ENCODE measurements at places on chromosomes 16 and 17.
A peak's percentile ranks its signal among the peaks of the same experiment; 100 is the strongest.

- DNase-seq, result no peak
These were observed 5.0 kb downstream of the TSPAN10 start for GRCh38 chr17:81641825-81642489.

DNA sequence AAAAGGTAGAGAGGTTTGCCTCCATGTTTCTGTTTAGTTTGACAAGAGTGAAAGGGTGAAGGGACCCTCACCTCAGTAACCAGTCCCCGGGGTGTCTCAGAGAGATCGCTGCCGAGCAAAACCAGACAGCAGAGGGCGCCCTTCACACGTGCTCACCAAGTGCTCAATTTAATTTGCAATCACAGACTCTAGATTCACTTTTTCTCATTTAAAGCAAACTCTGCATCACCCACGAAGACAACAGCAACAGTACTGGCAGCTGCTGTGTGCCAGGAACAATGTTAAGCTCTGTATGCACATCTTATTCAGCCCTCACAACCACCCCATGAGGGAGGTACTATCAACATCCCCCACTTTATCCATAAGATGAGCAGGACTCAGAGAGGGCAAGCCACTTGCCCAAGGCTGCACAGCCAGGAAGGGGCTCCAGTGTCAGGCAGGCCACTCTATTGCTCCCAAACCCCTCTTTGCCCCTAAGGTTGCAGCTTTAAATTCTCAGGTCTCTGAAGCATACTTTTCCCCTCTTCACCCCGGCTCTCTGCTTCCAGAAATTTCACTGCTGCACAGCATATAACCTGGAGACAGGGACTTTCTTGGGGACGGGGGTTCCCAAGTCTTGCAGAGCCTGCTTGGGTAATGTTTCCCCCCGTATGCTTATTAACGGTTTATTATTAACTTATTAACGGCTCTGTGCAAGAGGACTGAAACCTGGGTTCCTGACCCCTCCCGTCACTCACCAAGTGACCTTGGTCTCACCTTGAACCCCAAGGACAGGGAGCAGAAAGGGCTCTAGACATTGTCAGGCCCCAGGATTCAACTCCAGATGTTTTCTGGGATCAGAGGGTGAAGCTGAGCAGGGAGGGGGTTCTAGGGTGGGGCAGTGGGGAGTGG is 70.9 kb downstream of the CNGB1 start:
- peak; percentile 72 for DNase-seq

GRCh38 chr17:7497228-7497627 is 13.1 kb downstream of the POLR2A start:
- DNase-seq, result no peak

DNA sequence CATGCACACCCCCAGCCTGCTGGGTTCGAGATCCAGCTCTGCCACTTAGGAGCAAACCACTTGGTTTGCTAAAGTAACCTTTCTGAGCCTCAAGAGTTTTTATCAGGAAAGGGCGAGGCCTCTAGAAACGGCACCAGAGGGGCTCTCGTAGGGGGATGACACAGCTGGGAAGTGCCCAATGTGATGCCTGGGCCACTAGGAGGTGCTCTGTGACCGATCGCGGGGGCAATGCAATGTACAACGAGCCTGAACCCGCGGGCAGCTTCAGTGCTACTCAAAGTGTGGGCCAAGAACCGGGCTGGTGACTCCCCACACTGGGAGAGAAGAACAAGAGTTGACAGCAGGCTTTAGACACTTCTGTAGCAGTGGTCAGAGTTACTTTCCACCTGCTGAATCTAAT is 9.4 kb downstream of the C16orf89 start:
- DNase-seq, result no peak

DNA sequence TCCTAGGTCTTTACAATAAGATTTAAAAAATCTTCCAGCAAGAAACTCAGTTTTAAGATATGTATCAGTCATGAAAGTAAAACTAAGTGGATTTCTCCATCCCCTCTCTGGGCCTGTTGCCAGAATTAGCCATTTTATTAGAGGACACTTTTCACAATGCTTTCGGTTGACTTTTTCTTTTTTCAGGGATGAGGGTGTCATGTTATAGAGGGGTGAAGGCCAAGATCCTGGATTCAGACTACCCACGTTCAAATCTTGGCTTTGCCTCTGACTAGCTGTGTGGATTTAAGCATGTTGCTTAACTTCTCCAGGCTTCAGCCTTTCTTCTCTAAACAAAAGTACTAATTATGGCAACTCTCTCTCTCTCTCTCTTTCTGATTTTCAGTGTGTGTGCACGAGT is 111.7 kb upstream of the COX10 start:
- DNase-seq, result no peak

DNA sequence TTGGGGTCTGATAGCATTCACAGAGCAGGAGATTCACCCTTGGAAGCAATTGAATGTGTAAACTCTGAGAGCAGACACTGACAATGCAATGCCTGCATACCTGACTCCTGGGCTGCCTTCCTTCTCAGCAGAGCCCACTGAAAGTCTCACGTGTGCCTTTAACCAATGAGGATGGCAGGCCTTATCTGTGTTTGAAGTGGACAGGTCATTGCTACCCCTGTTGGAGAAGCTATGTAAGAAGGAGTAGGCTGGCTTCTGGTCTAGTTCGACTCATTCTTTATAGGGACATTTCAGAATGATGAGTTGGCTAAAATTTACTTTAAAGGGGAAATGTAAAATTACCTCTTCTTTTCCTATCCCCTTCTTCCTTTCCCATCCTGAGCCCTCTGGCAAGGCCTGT is 446.3 kb downstream of the SLC39A11 start:
- no peak for DNase-seq

DNA sequence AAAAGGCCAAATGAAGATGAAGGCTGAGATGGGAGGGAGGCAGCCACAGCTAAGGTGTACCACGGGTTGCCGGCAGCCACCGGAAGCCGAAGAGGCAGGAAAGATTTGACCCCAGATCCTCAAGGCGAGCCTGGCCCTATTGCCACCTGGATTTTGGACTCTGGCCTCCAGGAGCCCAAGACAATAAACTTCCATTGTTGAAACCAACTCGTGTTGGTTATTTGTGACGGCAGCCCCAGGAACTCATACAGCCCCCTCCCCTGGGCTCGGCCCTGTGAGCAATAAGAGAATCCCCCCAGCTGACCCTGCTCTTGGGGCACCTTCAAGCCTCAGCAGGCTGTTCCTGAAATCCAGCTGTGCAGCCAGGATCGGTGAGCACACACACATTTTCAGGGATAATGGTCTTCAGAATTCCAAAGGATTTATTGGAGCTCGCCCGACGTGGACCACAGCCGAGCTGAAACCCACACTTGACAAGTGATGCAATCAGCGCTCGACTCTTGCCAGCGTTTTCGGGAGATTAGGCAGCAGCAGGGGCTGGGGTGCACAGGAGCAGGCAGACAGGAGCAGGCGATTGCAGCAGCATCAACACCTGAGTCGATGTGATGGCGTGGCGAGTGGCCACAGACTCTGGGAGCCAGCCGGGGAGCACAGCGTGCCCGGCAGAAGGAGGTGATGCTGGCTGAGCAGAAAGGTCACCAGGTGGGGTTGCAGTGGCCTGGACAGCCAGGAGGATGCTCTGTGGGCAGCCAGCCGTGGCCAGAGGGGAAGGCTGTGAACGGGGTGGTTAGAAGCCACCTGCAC is 22.4 kb upstream of the CBX4 start:
- DNase-seq, result no peak

- DNase-seq, result no peak
These were observed 15.1 kb downstream of the SNX11 start for GRCh38 chr17:48122665-48123045.

- DNase-seq, result no peak
These were observed 14.7 kb downstream of the RABEP2 start for GRCh38 chr16:28910086-28911031.

DNA sequence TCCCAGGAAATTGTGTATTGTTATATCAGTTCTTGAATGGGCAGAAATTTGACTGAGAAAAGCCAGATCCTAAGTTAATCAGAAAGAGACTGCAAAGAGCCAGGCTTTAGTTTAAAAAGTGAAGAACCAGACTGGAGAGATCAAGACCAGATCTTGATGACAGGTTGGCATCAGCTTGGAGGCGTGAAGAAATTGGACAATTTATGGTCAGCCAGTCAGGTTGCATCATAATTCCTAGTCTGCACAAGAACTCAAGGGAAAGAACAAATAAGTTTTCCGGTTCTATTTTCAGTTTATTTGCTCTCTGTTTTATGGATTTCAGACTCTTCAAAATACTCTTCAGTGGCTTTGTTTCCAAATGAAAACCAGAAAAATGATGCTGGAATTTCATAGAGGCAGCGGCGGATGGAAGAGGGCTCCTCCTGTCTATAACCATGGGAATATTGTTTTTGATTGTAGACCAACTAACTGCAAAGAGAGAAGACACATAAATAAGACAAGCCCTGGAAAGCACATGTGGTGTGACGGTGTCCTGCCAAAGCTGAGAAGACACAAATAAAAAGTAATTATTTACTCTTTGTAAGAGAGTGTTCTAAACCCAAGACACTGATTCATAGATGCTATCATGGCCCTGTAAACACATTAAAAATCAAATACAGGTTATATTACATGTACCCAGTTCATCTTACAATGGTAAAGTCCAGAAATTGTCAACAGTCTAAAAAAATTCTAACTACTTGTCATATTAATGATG is 91.7 kb downstream of the PCTP start:
- DNase-seq, result no peak

DNA sequence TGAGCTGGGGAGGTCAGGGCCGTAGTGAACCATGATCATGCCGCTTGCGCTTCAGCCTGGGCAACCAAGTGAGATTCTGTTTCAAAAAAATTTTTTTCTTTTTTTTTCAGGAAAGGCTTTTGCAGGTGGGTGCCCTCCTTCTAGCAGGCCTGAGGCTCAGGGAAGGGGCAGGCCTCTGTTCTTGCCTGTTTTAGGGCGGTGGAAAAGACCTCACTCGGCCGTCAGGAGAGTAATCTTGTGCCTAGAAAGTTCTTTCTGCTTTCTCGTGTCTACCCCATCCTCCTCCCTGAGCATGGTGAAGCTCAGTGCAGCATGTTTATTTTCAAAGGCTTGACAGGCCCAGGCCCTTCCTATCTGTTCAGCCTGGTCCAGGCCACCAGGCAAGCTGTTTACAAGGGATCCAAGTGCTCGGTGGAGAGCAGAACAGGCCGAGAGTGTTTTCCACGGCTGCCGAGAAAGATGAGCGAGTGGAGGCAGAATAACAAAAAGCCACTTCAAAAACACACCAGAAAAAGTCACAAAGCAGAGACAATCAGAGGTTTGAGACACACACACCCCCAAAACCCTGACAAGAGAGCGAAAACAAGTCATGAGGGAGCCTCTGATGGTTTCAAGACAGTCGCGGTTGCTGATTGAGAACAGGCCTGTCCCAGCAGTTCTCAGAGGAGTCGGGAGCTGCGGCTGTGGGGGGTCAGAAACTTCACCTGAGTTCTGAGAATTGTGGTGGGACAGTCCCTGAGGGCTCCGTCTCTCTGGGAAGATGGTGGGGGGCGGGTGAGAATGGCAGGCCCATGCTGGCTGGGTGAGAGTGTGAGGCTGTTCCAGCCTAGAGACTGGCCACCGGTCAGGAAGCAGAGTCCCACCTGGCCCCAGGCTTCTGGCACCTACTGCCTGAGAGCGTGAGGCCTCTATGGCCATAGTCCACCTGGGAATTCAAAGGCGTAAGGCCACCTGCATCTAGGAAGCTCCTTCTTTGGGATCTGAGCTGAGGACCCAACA is 37.5 kb upstream of the CCR7 start:
- DNase-seq, result no peak

DNA sequence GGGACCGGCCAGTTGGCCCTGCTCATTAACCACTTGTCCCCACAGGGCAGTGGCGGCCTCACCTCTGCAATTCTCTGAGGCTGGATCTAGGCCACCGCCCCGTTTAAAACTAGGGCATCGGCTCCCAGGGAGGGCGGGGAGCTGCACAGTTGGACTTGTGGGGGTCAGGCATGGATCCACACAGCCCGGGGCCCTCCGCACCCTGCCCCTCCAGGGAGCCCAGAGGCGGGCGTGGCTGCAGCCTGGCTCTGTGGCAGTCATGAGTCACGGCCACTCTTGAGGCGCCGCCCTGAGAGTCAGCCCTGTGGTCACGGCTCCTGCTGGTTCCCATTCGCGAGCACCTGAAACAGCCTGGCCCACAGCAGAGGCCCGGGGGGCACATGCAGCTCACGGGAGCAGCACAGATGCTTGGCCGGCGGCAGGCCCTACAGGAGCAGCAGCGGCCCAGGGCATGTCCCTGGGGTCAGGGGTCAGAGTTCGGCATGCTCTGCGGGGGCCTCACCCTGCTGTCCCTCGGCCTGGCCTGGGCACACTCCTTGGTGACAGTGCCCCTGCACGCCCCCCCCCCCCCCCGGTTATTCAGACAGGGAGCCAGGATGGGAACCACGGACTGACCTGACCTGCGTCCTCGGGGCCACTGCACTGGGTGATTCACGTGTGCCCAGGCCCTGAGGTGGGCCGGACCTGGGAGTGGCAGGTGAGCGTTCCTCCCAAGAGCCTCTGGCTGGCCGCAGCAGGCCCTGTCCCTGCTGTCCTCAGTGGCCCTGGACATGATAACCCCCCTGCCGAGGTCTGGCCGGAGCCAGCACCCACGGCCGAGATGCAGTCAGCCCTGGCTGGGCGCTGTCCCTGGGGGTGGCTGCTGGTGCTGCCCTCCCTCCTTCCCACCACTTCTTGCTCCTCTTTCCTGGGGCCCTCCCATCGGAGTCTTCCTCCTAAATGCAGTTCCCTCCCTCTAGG is 8.2 kb downstream of the CAPN15 start:
- no peak for DNase-seq

- no peak for DNase-seq
These were observed 49.3 kb downstream of the ZNF652 start for GRCh38 chr17:49312722-49313121.

DNA sequence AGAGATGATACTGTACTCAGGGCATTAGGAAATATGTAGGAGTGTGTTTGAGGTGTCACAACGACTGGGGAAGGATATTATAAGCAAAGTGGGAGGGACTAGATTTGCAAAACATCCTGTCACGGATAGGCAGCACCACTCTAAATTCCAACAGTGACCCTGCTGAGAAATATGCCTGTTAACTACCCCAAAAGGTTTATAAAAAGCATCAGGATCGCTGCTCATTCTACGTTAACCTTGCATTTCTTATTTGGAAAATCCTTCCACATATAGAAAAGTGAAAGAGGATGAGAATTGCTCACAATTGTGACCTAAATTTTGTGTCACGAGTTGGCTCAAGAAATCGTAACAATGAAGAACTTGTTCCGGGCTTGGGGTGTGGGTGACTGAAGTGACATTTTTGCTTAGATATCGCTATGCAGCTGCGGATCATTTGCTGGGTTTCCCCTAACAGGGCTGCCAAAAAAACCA is 51.6 kb downstream of the N4BP1 start:
- no peak for DNase-seq

- DNase-seq, result no peak
These were observed 16.8 kb upstream of the ATF7IP2 start for GRCh38 chr16:10368969-10369551.

DNA sequence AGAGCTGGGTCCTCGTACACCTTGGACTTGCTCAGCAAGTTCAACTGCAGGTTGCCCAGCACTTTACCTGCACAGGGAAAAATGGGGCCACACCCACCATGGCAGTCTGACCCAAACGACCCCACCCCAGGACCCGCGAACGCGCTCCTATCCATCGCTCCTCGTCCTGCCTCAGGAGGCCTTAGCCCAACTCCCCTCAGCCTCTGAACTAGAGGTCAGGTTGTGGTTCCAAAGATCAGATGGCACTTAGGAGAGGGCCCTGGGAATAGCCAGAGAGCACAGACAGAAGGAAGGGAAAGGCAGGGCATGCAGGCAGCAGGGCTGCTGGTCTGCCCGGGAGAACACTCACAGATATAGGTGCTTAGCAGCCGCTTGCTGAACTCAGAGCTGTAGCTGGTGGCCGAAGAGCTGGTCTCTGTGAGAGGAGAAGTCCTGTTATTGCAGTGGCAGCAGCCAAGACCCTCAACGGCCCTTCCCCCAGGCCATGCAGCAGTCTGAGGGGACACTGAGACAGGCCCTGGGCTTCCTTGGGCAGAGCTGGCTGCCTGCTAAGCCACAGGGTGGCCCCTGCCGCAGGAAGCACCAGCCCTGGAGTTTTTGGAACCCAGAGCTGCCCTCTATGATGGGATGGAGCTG is 6.9 kb downstream of the ZACN start:
- no peak for DNase-seq

Measured in tibial artery (tissue), 4 donors.